ENCODE measurements at places on chromosomes 2 and 18.
A peak's percentile ranks its signal among the peaks of the same experiment; 100 is the strongest.

GRCh38 chr2:85129861-85130260 is 3.3 kb upstream of the TCF7L1 start:
- no peak for DNase-seq

DNA sequence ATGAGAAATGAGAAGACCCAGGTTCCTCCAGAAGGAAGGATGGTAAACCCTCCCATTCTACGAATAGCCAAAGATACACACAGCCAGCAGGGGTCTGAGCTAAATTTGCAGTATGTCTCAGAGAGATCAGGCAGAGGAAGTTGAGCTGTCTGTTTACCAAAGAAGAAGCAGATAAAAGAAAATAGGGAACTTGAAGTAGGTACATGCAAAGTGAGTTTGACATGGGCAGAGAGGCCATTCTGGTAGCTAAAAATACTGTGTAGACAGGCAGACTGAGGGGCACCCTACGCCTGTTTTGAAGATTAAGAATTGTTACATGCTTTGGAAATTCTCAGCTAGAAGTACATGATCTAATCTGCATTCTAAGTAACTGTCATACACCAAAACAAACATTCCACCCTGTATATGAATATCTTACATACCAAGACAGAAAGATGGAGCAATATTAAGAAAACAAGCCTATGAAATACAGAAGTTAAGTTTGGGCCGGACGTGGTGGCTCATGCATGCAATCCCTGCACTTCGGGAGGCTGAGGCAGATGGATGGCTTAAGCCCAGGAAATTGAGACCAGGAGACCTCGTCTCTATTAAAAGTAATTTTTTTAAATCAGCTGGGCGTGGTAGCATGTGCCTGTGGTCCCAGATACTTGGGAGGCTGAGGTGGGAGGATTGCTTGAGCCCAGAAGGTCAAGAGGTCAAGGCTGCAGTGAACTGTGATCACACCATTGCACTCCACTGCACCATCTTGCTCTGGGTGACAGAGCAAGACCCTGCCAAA is 157.9 kb downstream of the ANKRD44 start:
- DNase-seq = no peak

DNA sequence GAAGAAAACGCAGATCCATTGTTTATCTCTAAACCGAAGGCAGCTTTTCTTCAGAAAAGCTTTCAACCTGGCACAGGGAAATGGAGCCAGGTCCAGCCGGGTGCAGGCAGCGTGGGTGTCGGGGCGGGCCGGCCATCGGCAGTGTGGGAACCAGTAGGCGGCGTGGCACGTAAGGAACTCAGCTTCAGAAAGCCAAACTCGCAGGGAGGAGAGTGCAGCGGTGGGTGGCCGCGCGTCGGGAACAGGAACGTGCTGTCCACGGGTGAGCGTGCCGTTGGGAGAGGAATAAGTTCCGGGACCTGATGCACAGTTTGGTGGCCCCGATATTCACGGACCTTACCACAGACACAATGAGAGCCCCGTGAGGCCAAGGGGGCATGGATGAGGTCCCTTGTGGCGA is 270.4 kb downstream of the TWIST2 start:
- DNase-seq = no peak

DNA sequence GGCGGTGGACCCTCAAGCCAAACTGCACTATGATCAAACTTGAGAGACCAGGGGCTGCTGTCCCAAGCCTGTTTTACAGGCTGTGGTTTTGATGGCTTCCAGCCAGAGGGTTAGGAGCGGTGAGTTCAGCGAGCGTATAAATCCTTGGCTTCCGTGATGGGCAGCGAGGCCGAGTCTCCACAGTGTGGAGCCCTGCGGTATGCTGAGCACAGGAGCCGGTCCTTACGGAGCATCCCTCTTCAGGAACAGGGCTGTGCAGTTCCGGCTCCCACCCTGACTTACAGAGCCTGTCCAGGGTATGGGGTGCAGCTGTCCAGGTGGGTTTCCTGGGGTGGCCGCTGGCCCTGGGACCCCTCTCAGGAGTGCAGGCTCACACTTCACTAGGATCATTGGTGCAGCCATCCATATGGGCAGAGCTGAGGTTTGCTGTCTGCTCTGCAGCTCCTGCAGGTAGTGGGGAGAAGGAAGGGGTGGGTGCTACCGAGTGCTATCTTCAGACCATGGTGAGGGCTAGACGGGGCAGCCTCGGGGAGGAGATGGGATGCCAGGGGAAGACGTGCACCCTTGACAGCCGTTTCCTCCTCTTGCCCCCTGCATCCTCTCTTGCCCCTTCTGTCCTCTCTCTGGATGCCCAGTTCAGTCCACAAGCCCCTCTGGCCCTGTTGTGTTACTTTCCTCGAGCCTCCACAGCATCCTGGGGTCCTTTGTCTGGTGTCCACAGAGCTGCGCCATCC is 104.3 kb downstream of the FAM210A start:
- DNase-seq = no peak

DNA sequence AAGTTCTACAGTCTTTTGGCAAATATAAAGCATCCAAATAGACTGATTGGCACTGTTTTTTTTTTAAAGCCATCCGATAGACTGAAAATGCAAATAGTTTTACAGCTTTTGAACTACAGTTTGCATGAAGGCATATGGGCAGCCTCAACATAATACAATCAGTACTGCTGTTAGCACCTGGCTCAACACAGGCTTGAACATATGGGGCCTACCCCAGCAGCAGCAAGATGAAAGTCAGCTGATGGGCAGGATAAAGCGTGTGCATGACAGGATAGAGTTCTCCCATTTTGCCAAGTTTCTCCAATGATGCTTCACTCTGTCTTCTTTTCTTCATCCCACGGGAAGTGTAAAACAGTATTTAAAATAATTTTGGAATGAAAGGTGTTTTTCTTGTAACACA is 1.3 kb upstream of the AKAIN1 start:
- DNase-seq = peak; percentile 10

DNA sequence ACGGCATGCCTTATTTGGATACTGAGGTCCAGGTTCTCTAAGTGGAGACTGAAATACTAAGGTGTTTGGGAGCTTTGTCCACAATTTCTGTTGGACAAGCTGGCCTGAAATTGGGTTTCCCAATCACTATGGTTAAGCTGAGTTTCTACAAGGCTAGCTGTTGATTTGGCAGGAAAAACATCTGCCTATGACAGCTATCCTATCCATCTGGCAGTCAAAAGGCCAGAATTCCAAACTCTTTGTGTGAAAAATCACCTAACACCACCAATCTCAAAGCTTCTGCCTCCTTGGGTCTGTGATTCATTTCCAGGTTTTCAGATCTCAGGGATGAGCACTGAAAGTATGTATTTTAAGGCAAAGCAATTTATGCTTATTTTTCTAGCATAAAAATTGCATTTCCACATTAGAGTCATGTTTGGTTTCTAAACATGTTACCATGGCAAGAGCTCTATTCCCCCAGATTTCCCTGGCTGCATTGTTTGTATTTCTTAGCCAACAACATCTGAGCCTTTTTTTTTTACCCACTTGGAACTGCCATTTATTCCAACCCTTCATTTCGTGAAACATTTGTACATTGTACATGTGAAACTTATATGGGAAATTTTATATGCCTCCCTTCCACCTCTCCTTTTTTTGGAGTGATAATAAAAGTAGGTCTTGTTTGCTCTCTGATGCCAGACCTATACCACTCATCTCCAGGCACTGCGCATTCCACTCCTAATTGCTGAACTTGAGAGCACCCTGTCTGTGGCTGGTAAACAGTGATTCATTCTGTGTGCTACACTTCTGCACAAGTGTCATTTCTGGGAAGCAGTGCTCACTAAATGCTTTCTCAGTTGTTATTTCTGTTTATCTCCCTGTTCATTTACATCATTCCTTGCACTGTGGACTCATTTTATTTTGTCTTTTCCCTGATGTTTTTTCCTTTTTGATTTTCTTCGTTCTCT is 15.9 kb upstream of the CCDC85A start:
- DNase-seq = no peak

GRCh38 chr2:37631292-37631691 is 40.1 kb downstream of the CDC42EP3 start:
- peak; percentile 55 for DNase-seq

GRCh38 chr2:8803658-8804379 is 33.6 kb downstream of the KIDINS220 start:
- DNase-seq = peak; percentile 64

- DNase-seq = no peak
These were observed 62.7 kb upstream of the CYTIP start for GRCh38 chr2:157506586-157506985.

- no peak for DNase-seq
These were observed 724.7 kb downstream of the METTL4 start for GRCh38 chr18:1846640-1847039.

DNA sequence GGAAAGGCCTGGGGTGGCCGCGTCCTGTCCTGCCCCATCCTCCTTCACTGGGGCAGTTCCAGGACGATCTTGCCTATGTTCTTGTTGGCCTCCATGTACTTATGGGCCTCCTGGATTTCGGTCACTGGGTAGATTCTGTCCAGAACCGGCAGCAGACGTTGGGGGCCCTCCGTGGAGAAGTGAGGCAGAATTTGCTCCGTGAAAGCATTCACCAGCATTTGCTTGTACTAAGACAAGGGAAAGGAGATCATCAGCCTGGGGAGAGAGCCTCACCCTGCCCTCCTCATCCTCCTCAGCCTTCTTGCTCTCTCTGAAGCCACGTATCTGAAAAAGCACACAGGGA is 1.4 kb upstream of the SF3B6 start:
- no peak for DNase-seq

GRCh38 chr2:138215958-138216357 is 251.7 kb downstream of the HNMT start:
- no peak for DNase-seq

All from NCI-H146 (cell line).